HS-5 (cell line): ENCODE measurements at places on chromosomes 2 and 18.
A peak's percentile ranks its signal among the peaks of the same experiment; 100 is the strongest.

- DNase-seq: no peak
Measured at GRCh38 chr2:45330108-45330507, 281.0 kb downstream of the SRBD1 start.

GRCh38 chr2:238129166-238130010, 9.1 kb upstream of the KLHL30 start:
- DNase-seq: no peak

DNA sequence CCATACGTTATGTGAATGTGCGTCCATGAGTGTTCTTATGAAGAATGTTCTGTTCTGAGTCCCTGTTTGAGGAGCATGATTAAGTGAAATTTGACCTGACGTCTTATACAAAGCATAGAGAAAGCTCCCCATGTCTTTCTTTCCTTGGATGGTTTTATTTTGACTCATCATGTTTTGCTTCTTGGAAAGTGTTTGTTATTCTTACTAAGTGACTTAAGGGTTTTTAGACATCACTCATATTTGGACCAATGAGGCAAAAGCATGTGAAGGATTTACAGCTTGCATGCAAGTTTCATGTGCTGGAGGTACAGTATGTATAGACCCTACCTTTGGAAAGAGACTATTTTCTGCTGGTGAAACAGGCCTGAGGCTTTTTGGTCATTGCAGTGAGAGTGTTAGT, 33.5 kb upstream of the ZEB2 start:
- peak; percentile 72 for DNase-seq

DNA sequence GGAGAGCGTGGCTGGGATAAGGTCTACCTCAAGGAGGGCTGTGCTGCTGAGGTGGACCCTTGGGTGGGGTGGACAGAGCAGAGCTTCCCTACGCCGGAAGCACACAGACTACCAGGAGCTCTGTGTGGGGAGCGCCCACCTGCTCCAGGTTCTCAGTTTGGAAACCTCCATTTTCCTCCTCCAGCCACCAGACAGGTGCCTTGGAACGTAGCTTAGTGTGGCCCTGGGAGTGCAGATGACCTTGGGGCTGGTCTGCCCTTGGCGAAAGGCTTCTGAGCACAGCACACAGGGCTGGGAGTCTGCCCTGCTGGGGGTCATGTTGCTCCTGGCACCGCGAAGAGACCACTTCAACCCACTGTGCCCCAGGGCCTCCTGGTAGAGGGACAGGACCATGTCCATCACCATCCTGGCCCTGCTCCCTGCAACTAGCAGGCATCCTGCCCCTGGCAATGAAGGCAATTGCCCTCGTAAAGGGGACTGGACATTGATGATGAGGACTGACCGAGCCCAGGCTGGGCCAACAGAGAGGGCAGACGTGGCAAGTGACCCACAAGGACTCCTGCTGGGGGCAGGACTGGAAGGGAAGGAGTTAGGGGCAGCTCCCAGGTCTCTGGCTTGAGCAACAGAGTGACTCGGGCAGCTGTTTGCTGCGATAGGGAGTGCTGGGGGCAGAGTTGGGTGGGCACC, 214.7 kb downstream of the CYP26B1 start:
- no peak for DNase-seq

DNA sequence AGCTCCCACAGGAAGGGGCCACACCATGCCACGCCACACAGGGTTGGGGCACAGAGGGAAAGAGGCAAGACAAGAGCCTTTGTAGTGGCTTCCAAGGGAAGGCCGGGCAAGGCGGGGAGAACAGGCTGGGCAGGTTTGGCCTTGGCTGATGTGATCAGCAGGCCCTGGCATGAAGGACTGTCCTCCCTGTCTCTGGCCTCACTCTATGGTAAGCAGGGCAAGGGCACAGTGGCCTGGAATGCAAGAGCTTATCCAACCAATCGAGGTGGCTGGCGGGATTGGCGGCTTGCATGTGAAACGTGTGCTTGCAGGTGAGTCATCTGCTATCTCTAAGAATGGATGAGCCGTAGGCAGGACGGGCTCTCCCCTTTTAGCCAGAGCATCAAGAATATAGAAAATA, 6.4 kb upstream of the ATP9B start:
- DNase-seq: no peak

DNA sequence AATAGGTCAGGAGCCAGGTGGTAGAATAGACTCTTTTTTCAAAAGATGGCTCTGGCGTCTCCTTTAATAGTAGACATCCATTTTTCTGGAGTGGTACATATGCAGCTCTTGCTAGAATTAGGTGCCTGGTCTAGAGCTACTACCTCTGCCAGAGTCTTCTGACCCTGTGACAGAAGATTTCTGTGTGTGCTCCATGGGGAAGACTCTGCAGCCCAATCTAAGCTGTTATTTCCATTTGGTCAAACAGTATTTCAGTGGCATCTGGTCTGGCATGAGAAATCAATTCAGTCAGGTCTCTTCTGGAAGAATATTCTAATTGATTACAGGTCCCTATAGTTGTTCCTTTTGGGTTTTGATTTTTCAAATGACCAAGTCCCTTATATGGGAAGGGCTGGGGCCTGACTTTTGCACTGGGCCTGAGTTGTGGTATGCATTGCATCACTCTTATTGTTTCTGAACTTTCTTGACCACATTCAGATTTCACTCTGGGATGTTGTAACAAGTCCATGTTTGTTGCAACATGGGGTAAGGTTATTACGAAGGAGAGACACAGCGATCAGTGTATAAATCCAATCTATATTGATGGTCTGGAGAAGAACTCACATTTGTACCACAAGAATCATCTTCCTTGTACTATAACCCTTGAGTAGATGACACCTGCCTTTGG, 12.1 kb downstream of the MXD1 start:
- no peak for DNase-seq
